Adipose tissue (tissue), 3 donors: ENCODE measurements at places on chromosomes 7 and 10. TPM values are rescaled to one million over a fixed set of nuclear protein-coding genes. Genes with fewer than 3 reads are reported as not detected.

LRRC17 gene
- 1.00 TPM for polyA plus RNA-seq

ARMC3 gene
- polyA plus RNA-seq, result 0.08 TPM

OR13A1 gene
- polyA plus RNA-seq, result not detected

PMS2 gene
- polyA plus RNA-seq, result 3.2 TPM

HOXA3 gene
- polyA plus RNA-seq, result 0.86 TPM

CDC14C gene
- not detected for polyA plus RNA-seq

TMEM184A gene
- polyA plus RNA-seq, result 16.8 TPM

TMEM196 gene
- not detected for polyA plus RNA-seq

ZNF282 gene
- 9.3 TPM for polyA plus RNA-seq

CYP3A5 gene
- polyA plus RNA-seq, result 10.4 TPM

ZNF503 gene
- 19.8 TPM for polyA plus RNA-seq

FZD8 gene
- polyA plus RNA-seq, result 12.1 TPM
